ENCODE measurements at places on chromosomes 1 and 21. TPM values are rescaled to one million over a fixed set of nuclear protein-coding genes. Genes with fewer than 3 reads are reported as not detected.
A peak's percentile ranks its signal among the peaks of the same experiment; 100 is the strongest.

DNA sequence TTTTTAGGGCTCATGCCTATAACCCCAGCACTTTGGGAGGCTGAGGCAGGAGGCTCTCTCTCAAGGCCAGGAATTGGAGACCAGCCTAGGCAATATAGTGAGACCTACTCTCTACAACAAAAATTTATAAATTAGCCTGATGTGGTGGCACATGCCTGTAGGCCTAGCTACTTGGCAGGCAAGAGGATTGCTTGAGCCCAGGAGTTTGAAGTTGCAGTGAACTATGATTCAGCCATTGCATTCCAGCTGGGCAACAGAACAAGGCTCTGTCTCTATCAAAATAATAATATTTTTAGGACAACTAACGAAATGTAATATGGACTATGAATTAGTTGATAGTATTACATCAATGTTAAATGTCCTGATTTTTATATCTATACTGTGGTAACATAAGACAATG, 68.8 kb upstream of the ARID1A start:
- no peak overlapping the region for H3K4me3 ChIP-seq
- no peaks in the 10 kb centered on the region for H3K36me3 ChIP-seq
- H3K4me1 ChIP-seq: peaks cover under 1% of the 10 kb centered on the region
- H3K27me3 ChIP-seq: no peaks in the 10 kb centered on the region
- DNase-seq: no peak

DNA sequence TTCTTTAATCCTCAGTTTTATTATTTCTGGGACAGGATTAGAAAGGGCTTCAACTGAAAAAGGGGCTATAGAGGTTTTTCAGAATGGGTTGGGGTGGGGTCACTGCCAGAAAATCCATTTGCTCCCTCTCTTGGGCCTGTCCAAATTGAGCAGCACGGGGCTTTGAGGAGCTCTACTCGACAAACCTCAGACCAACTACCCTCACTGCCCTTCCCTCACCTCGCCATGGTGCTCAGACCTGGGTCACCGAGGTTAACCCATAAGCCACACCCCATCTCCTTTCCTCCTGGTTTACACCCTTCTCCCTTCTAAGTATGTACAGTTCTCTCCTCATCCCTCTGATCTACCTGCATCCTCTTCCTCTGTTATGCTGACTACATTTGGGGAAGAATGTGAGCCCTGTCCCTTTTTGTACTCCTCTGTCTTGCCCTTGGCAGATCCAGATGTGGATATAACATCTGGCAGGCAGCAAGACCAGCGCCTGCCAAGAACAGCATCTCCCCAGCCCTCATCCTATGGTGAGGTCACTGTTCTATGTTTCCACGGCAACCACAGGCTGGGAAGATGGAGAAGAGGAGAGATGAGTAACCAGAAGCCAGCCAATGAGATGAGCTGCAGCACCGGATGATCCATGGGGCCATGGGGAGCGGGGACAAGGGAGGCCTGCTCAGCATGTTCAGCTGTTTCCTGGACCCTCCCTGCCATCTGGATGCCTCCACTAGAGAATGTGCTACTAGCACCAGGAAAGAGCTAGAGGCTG, 3.7 kb upstream of the FABP3 start:
- H3K4me1 ChIP-seq: peaks cover 35% of the 10 kb centered on the region
- peak; percentile 87 for DNase-seq
- H3K27ac ChIP-seq: peak overlapping the region; percentile 49
- H3K27me3 ChIP-seq: no peaks in the 10 kb centered on the region
- H3K4me3 ChIP-seq: no peak overlapping the region

The OR14K1 gene
- not detected for polyA plus RNA-seq

The TRIM63 gene
- polyA plus RNA-seq: 8.2 TPM

DNA sequence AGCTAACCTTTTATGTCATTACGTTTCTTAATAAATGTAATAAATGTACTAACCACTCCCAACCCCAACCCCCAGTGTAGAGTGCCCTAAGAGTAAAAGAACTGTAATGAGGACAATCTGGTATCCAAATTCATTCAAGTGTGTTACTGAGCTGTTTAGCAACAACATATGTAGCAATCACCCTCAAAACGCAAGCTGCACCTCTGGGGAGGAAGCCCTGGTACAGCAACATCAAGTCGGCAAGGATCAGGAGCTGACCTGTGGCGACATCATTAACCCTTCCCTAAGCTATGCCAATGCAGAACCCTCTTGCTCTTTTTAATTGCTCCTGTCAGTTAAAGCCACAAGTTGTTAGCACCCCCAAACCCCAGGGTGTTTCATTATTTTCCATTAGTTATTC, 47.1 kb downstream of the STX6 start:
- no peak overlapping the region for H3K27ac ChIP-seq
- H3K36me3 ChIP-seq: no peaks in the 10 kb centered on the region
- no peaks in the 10 kb centered on the region for H3K27me3 ChIP-seq
- H3K4me3 ChIP-seq: no peak overlapping the region

The TMPRSS15 gene
- not detected for polyA plus RNA-seq

DNA sequence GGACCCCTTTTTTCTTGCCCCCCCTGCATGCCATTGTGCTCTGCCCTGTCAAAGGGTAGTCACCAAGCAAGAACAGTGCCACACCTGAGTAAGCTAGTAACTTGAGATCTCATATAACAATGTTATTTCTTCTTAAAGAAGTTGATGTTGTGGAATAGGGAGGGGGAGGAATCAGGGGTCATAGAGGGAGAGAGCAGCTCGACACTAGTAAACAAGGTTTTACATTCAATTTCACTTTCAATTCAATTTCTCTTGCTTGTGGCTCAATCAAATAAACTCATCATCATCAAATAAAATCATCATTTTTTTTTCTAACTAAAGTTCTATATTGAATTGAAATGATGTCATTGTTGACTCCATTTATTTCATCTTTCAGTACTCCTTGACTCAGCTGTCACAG, 106.4 kb downstream of the CRB1 start:
- no peaks in the 10 kb centered on the region for H3K27me3 ChIP-seq
- no peaks in the 10 kb centered on the region for H3K4me1 ChIP-seq
- DNase-seq: no peak
- H3K27ac ChIP-seq: no peak overlapping the region
- no peak overlapping the region for H3K4me3 ChIP-seq

- DNase-seq: no peak
- H3K27me3 ChIP-seq: peaks cover 41% of the 10 kb centered on the region
- no peak overlapping the region for H3K4me3 ChIP-seq
- no peaks in the 10 kb centered on the region for H3K36me3 ChIP-seq
- H3K4me1 ChIP-seq: no peaks in the 10 kb centered on the region
Measured at GRCh38 chr1:228517655-228518054, 30.5 kb downstream of the RNF187 start.

- no peak overlapping the region for H3K4me3 ChIP-seq
- no peaks in the 10 kb centered on the region for H3K4me1 ChIP-seq
- H3K27ac ChIP-seq: no peak overlapping the region
- DNase-seq: no peak
- no peaks in the 10 kb centered on the region for H3K36me3 ChIP-seq
- no peaks in the 10 kb centered on the region for H3K27me3 ChIP-seq
Measured at GRCh38 chr1:62406576-62406975, 30.3 kb upstream of the USP1 start.

- H3K4me1 ChIP-seq: no peaks in the 10 kb centered on the region
- no peaks in the 10 kb centered on the region for H3K27me3 ChIP-seq
- no peaks in the 10 kb centered on the region for H3K36me3 ChIP-seq
- H3K27ac ChIP-seq: no peak overlapping the region
- no peak for DNase-seq
- H3K4me3 ChIP-seq: no peak overlapping the region
Measured at GRCh38 chr21:36973986-36974850, 7.7 kb upstream of the HLCS start.

DNA sequence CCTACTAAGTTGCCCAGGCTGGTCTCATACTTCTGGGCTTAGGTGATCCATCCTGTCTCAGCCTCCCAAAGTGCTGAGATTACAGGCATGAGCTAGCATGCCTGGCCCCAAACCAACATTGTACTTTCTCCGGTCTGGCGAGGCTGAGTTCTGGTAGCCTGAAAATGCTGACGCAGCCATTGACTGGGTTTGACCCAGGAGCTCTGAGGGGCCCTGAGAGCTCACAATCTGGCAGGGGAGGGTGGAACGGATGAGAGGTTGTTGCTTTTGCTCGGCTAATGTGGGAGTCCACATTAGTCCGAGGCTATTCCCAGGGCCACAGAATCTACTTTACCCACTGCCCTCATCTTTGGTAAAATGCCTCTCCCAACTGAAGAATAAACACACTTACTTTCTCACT, 35.1 kb upstream of the PARP1 start:
- no peaks in the 10 kb centered on the region for H3K27me3 ChIP-seq
- H3K4me3 ChIP-seq: no peak overlapping the region
- DNase-seq: no peak
- no peaks in the 10 kb centered on the region for H3K4me1 ChIP-seq

- no peaks in the 10 kb centered on the region for H3K27me3 ChIP-seq
- H3K4me1 ChIP-seq: no peaks in the 10 kb centered on the region
- H3K4me3 ChIP-seq: no peak overlapping the region
Measured at GRCh38 chr21:25589887-25590286, 17.4 kb downstream of the MRPL39 start.

The SLFNL1 gene
- polyA plus RNA-seq: 0.18 TPM

GRCh38 chr1:27001570-27002360, 8.3 kb downstream of the TRNP1 start:
- H3K36me3 ChIP-seq: no peaks in the 10 kb centered on the region
- peak overlapping the region; percentile 76 for H3K27ac ChIP-seq
- no peak overlapping the region for H3K4me3 ChIP-seq
- peak; percentile 34 for DNase-seq
- H3K27me3 ChIP-seq: no peaks in the 10 kb centered on the region
- peaks cover 53% of the 10 kb centered on the region for H3K4me1 ChIP-seq

DNA sequence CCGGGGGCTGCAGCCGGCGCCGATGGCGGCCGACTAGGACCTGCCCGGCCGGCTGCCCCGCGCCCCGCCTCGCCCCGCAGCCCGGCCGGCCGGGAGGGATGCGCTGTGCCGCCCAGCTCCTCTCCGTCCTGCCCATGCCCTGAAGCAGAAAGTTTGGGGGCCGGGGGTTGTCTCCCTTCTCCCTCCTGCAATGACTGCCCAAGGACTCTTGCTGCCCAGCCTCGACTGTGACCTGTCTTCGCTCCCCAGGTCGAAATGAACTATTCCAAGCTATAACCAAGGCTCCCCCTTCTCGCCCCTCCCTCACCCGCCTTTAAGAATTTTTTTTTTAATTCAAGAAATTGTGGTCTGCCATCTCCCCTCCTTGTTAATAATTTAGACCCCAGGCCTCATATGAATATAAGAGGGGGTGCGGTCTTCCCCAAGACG, 361 bp downstream of the TMCC2 start:
- peaks cover 13% of the 10 kb centered on the region for H3K27me3 ChIP-seq
- H3K4me3 ChIP-seq: peak overlapping the region; percentile 57
- DNase-seq: no peak
- H3K27ac ChIP-seq: no peak overlapping the region

GRCh38 chr1:161106431-161106830, 8.3 kb downstream of the KLHDC9 start:
- no peak overlapping the region for H3K4me3 ChIP-seq
- no peaks in the 10 kb centered on the region for H3K4me1 ChIP-seq
- H3K36me3 ChIP-seq: no peaks in the 10 kb centered on the region

GRCh38 chr1:217924924-217925323, 293.8 kb downstream of the SPATA17 start:
- H3K27ac ChIP-seq: no peak overlapping the region
- no peaks in the 10 kb centered on the region for H3K27me3 ChIP-seq
- no peak overlapping the region for H3K4me3 ChIP-seq
- H3K36me3 ChIP-seq: no peaks in the 10 kb centered on the region
